ENCODE measurements at places on chromosomes 4 and X.
A peak's percentile ranks its signal among the peaks of the same experiment; 100 is the strongest.

DNA sequence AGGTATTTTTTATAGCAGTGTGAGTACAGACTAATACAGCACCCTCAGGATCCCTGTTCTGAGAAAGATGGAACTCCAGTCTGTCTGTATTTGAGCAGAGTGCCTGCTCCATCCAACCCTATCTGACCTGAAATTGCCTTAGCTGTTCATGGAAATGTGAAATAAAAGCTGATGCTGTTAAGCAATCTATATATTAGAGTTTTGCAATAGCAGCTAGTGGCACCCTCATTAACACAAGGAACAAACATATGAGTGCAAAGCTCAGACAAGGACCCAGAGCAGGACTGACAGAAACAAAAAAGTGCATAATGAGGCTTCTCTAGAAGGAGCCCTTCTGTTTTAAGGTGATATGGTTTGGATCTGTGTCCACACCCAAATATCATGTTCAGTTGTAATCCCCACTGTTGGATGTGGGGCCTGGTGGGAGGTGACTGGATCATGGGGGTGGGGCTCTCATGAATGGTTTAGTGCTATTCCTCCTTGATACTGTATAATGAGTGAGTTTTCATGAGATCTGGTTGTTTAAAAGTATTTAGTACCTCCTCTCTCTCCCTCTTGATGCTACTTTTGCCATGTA lies 272.9 kb upstream of the KLF3 start:
- no peak for DNase-seq

GRCh38 chr4:138609943-138610350 lies 367.8 kb upstream of the SLC7A11 start:
- no peak for DNase-seq

- DNase-seq = peak; percentile 47
These were observed 31.5 kb downstream of the NOP14 start for GRCh38 chr4:2931512-2932301.

DNA sequence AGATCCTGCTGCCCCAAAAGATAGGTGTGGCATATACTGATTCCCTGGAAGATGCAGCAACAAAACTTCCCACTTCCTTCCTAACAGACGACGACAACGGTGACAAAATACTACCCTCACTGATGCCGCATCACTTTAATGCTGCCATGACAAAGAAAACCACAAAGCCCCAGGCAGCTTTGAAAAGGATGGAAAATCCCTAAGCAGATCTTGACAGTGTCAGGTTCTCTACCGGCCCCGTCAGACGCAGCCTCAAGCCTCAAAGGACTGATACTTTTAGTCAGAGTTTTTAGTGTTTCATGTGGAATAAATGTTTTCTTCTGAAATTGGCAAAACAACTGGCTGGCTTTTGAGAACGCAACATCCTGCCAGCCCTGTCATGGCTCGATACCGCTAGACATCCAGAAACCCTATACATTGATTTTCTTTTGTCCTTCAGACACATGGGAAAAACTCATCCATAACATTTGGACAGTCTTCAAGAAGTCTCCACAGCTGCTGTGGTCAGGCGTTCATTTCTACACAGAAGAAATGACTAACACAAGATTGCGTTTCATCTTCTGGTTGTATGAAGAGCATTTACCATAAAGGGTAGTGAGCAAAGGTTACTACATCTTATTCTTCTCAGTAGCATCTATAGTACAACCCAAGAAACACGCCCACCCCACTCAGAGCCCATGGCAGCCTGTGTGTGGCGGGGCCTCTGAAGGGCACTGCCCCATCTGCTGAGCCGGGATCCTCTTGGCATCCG lies 60.1 kb downstream of the GATB start:
- no peak for DNase-seq

DNA sequence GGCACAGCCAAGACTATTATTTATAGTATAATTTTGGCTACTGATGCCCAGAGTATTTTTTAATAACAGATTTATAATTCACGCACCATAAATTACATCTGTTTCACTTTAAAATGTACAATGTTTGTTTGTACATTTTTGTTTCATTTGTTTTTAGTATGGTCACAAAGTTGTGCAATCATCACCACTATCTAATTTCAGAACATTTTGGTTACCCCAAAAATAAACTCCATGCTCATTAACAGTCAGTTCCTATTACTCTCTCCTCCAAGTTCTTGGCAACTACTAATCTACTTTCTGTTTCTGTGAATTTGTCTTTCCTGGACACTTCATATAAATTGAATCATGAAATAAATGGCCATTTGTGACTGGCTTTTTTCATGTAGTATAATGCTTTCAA lies 176.7 kb downstream of the SH3BGRL start:
- no peak for DNase-seq

- DNase-seq = no peak
These were observed 855.1 kb upstream of the INTU start for GRCh38 chr4:126777649-126778048.

- no peak for DNase-seq
These were observed 4.4 kb downstream of the WDFY3 start for GRCh38 chr4:84962102-84962501.

GRCh38 chr4:7531640-7531994 lies 96.9 kb upstream of the PSAPL1 start:
- no peak for DNase-seq

GRCh38 chrX:136880452-136881013 lies at the start of gene RBMX:
Gene RBMX (minus strand): TSS chrX:136880725. CDS start chrX:136879427, 1,298 bp downstream.
- peak; percentile 85 for DNase-seq

GRCh38 chr4:46081674-46082073 lies 42.2 kb downstream of the GABRG1 start:
- no peak for DNase-seq

GRCh38 chrX:123851079-123851478 lies 8.8 kb upstream of the XIAP start:
- no peak for DNase-seq

- DNase-seq = no peak
These were observed 38.9 kb downstream of the ELOVL6 start for GRCh38 chr4:110159541-110159940.

GRCh38 chr4:157978680-157979361 lies 194.0 kb downstream of the GASK1B start:
- DNase-seq = peak; percentile 31

DNA sequence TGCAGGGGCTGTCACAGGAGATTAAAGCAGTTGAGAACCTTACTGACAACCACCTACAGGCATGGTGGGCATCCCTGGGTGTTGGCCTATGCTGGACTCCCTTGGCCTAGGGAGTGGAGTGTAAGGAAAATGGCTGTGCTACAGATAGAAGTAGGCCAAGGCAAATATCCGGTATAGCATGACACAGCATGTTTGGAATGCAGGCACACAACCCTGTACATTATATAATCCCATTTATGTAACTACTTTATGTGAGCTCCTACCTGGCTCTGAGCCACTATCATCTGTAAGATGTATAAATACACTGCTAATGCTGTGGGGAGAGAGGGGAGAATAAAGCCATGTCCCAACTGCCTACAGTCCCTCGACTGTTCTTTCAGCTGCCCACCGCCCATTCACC lies 38.7 kb upstream of the KCTD8 start:
- DNase-seq = no peak

GRCh38 chr4:177047851-177048174 lies 255.1 kb upstream of the VEGFC start:
- no peak for DNase-seq

GRCh38 chr4:40948014-40948413 lies 198.3 kb downstream of the NSUN7 start:
- no peak for DNase-seq

DNA sequence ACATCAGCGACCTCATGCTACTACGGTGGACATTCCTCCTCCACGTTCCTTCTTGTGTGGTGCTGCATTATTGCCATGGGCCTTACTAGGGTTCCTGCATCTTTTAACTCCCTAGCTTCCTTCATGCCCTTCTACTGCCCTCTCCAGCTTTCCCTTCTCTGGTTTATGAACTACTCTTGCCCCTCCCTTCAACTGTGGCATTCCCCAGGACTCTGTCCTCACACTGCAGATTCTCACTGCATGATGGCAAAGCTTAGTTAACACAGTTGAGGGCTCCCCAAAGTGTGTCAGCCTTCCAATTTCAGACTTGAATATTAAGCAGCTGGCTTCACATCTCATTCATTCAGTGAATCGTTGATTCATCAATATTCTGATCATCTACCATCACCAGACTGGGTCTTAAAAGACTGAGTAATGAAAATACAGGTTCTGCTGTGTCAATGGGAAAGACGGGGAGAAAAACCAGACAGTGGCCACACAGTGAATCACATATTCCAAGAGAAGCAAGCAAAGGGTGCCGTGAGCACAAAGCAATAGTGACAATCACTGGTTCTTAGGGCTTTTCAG lies 53.0 kb downstream of the ZFX start:
- no peak for DNase-seq

DNA sequence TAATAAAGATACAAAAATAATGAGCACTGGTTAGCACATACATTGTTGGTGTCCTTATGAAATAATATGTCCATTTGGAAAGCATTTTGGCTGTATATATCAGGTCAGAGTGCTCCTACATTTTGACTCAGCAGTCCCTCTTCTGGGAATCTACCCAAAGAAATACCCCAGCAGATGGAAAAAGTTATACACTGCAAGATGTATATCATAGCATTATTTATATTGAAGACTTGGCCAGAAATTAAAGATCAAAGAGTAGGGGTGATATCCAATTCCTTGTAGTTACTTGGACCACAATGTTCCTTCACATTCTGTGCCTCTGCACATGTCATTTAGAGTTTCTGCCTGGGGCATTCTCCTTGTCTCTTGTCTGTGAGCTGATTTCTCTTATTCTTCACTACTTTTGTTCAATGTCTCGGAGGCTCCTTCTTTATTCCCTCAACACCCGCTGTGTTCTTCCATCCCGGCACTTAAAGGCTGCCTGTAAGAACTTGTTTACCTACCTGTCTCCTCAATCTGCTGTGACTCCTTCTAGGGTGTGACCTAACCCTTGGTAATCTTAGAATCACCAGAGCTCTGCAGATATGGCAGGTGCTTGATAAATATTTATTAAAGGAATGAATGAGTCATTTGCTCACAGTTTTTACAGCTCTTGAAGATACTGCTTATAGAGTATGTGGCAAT lies 3.1 kb upstream of the TSPAN5 start:
- DNase-seq = no peak

DNA sequence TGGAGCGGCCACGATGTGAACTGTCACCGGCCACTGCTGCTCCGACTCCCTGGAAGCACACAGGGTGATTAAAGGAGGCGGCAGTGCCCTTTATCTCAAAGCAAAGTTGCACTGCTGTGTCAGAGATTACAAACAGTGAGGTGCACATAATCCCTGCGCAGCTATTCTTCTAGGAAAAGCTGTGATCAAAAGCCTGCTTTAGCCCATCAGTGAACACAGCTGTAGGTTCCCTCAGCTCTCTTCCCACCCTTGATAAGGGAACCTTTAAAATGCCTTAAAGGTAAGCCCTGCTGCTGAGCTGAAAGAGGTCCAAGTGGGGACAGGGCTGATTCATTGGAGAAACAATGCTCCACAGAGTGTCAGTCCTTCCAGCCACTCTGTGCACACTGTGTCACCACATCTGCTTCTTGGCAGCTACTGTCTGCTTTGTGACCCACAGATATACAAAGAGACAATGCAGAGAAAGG lies 127.6 kb downstream of the EIF4E start:
- DNase-seq = no peak

GRCh38 chr4:185885075-185885474 lies 73.1 kb upstream of the SORBS2 start:
- DNase-seq = no peak

- no peak for DNase-seq
These were observed 3.1 kb downstream of the MTMR1 start for GRCh38 chrX:150696331-150696730.

DNA sequence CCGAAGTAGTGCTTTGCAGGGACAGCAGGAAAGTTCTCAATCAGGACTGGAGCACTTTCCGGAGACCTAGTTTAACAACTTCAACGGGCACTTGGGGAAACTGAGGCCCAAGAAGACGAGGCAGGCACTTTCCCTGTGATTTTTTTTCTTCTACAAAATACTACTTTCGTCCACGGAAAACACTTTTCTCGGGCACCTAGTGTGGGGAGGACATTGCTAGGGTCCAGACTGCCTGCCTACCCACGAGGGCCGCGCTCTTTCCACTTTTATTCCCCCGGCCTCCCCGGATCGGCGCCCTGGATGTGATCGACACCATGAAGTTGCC lies 125.4 kb upstream of the CXorf66 start:
- DNase-seq = no peak

GRCh38 chrX:23952391-23952790 lies 44.6 kb downstream of the CXorf58 start:
- no peak for DNase-seq

DNA sequence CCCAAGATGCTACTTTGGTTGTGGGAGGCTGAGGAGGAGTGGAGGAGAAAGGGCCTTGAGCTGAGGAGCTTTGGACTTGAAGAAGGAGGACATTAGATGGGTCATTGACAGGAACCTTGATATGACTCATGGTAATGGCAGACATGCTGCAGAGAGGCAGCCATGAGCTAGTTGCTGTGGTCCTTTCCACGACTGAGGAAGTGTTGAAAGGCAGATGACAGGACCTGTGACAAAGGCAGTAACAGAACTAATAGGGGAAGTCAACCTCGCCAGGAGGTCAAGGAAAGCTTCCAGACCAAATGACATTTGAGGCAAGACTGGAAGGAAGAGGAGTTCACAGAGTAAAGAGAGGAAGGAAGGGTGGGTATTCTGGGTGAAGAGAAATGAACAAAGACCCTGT lies 7.6 kb upstream of the XPNPEP2 start:
- no peak for DNase-seq

GRCh38 chr4:73662709-73663546 lies 42.7 kb upstream of the RASSF6 start:
- no peak for DNase-seq

DNA sequence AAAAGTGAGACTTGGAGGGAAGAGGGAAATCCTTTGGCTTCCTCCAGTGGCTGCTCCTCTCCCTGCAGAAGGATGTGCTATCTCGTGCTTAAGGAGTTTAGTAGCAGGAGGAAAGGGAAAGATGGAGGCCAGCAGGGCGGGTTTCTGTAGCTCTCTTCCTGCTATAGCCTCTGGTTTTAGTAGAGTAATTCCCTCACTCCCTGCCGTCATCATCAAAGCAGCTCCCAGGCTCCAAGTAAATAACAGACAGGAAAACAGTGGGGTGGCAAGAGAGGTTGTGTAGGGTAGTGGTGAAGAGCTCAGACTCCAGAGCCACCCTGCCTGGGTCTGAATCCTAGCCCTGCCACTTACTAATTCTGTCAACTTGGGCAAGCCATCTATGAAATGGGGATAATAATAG lies 81.5 kb upstream of the CITED1 start:
- DNase-seq = no peak

DNA sequence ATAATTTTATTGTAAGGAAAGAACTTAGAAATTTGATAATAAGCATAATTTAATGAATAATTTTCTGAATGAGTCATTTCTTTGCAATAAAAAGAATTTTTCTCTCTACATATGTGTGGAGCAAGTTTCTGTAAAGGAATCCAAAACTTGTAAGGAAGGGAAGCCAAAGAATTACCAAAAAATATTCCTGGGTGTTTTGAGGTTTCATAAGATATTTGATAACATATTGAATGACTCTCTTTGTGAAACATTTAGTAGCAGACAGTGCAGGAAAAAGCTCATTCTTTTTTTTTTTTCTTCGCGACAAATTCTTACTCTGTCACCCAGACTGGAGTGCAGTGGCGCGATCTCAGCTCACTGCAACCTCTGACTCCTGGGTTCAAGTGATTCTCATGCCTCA lies 469.0 kb upstream of the MAGEB2 start:
- DNase-seq = no peak

Data from mucosa of descending colon (tissue), 3 donors.